ENCODE measurements at places on chromosomes 6 and 20. TPM values are rescaled to one million over a fixed set of nuclear protein-coding genes. Genes with fewer than 3 reads are reported as not detected.

DNA sequence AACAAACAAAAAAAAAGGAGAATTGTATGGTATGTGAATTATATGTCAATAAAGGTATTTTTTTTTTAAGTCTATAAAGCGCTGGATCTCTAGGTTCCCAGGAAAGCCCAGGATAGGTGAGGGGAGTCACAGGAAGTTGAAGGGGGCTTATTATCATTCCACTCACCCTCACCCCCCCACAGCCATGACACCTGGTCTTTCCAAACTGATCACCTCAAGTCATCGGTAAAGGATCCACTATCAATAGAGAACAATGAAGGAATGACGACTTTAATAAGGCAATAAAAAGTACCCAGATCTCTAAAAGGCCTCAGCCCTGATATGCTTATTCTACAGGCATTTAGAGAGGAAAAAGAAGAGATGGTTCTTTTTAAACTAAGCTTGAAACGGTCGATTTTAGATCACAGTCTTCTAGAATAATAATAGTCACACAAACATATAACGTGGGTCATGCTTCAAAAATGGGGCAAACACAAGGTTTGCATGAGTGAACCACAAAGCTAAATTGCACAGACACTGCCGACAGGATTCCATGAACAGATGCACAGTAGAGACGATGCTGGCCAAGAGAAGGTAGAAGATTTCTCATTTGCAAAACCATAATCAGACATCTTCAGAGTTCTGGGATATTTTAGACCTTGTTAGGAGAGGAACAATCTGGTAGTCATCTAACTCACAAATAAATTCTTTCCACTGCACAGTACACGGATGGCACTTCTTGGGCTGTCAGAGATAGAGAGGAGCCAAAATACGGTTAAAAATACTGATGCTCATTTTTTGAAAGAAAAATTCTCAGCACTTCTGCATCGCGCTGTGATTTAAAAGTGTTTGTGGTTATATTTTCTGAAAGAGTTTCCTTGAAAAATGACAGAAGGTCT, 21.0 kb downstream of the ZMYND8 start:
- no peak for DNase-seq

DNA sequence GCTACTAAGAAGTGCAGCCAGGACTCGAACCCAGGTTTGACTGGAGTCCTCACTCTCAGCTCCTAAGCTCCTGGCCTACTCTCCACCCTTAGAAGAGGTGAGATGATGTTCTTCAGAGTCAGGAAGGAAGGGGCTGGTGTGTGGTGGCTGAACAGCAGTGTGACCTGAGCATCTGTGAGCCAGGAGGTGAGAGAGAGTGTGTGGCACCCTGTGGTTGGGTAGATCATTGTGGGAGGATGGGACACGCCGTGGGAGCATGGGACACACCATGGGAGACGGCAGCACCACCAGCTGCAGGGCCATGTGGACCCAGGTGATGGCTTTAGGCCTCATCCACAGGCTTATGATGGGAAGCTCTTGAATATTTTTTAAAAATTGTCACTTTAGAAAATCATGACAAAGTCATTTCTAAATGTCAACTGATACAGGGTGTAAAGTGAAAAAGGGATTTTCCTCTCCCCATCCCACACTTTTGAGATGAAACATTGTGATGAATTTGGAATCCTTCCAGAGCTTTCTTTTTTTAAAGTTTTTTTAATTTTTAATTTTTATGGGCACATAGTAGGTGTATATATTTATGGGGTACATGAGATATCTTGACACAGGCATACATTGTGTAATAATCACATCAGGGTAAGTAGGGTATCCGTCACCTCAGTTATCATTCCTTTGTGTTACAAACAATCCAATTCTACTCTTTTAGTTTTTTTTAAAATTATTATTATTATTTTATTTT, 31.6 kb downstream of the SRC start:
- DNase-seq = no peak

GRCh38 chr6:108186226-108186625, 20.4 kb downstream of the NR2E1 start:
- DNase-seq = no peak

GRCh38 chr6:22471132-22471690, 98.2 kb upstream of the HDGFL1 start:
- no peak for DNase-seq

- DNase-seq = no peak
Measured at GRCh38 chr20:389220-389619, 8.7 kb downstream of the TRIB3 start.

- DNase-seq = no peak
Measured at GRCh38 chr6:32176476-32177182, 745 bp upstream of the AGPAT1 start.

DNA sequence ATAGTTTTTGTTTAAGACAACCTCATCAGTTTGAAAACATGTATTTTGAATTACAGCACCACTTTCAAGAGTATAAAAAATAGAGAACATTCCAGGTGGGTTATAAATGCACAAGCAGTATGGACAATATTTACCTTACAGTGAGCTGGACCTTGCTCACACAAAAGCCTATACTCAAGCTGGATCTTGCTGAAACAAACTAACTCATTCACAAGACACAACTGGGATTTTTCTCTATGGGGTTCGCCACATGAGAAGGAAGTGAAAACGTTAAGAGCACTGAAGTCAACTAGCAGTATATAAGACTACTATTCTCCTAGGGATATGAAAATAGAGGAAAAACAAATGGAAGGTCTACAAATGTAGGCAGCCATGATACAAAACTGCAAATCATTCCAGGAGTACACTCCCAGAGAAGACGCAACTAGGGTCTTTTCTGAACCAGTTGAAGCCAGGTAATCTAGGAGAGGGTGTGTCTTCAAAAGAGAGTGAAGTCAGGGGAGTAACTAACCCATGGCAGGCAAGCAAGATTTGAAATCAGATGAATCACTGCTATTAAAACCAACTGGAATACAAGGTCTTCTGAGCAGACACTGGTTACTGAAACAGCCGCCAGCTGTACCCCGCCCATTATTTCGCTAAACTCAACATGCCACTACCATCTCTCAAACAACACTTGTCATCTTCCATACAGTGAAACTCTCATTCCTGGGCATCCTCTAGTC, 26.5 kb downstream of the STAU1 start:
- no peak for DNase-seq

Gene PRICKLE4
- not detected for total RNA-seq

Gene HTR1E
- total RNA-seq = not detected

Gene SEL1L2
- total RNA-seq = not detected

Gene TNF
- 93.3 TPM for total RNA-seq
